ENCODE measurements at places on chromosomes 16 and 17.
A peak's percentile ranks its signal among the peaks of the same experiment; 100 is the strongest.

DNA sequence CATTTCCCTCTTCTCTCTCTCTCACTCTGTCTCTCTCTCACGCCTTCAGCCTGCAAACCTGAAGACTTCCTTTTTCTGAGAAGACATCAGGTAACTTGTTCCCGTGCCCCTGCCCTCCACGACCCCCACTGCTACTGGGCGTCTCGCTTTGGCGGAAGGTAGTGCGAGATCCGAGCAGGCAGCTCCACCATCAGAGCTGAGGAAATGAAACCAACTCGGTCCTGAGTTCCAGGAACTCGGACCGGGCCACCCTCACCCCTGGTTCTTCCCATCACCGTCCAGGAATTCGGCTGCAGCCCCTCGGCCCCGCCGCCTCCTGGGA, 585 bp downstream of the MLKL start:
- no peak for DNase-seq

DNA sequence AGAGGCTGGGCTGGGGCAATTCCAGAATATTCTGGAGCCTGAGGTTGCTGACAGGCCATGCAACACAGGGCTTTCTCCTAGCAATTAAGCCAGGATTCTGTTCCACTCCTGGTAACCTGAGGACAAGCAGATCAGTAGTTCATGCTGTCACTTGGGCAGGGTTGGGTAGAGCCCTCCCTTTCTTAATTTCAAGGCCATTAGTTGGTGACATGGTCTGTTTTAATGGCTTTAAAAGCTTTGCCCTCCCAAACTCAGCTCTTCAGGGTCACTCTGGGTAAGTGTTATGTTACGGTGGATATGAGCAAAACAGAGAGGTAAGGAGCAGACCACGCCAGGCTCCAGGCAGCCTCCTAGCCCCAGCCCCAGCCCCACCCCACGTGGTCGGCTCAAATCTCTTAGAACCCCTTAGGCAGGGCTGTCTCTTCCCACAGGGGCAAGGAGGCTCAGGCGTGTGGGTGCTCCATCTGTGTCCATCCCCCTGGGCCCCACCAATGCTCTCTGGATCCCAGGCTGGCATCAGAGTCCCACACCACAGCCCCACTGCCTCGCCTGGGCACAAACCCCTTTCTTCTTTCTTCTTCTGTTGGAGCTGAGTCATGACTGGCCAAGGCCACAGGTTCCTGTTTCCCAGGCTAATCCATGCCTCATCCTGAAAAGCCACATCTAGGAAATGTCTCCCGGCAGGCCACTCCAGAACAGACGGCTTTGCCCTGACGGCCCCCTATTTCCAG, 27.5 kb downstream of the CEP295NL start:
- DNase-seq = no peak

- DNase-seq = no peak
Measured at GRCh38 chr16:47965439-47965838, 190.4 kb downstream of the ABCC12 start.

- DNase-seq = no peak
Measured at GRCh38 chr16:3982216-3982615, 101.7 kb upstream of the CREBBP start.

GRCh38 chr17:34837876-34838478, 123.3 kb downstream of the CCT6B start:
- DNase-seq = no peak

GRCh38 chr16:53091466-53092211, 36.8 kb downstream of the CHD9 start:
- no peak for DNase-seq

GRCh38 chr16:49738832-49739231, 117.1 kb downstream of the ZNF423 start:
- DNase-seq = no peak

- no peak for DNase-seq
Measured at GRCh38 chr17:41530062-41531048, 2.2 kb upstream of the KRT19 start.

DNA sequence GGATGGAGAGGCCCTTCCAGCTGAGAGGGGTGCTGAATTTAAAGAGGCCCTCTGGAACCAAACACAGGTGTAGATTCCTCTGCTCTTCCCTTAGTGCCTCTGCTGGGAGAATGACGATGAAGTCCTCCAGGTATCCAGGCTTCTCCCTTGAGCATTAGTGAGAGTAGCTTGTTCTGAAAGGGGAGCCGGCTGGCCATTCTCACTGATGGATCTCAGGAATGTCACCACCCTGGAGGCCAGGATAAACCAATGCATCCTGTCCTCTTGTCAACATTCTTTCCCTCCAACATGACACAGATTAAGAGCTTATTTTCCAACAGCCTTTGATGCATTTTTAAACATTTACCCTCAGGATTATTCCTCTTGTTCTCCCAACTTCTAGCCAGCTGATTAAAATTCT, 325.5 kb downstream of the CA10 start:
- DNase-seq = no peak

GRCh38 chr17:28897769-28898526, 415 bp upstream of the FLOT2 start:
- no peak for DNase-seq

DNA sequence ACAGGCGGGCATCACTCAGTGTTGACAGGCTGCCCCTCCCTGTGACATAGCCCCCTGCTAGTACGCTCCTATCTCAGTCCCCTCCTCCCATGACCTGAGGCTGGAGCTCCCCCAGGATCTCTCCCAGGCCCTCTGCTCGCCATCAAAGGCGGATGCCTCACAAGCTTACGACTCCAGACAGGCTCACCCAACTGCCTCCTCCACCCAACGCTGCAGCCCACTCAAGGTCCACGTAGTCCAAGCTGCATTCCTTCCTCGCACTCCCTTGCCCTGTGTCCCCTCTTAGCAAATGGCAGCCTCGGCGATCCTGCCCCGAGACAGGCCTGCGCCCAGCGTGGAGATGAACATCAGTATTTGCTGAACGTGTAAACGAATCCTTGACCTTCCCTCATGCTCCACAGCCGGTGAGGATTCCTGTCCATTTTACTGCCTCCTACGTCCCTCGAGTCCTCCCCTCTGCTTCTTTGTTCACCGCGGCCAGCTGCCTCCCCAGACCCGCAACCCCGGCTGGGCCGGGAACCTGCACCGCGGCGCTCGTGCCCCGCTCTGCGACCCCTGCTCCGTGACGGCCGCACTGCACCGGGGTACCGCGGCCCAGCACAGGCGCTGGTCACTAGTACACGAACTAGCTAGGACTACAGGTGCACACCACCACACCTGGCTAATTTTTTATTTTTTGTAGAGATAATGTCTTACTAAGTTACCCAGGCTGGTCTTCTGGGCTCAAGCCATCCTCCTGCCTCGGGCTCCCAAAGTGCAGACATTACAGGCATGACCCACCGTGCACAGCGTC, 838 bp upstream of the TMEM97 start:
- peak; percentile 20 for DNase-seq

DNA sequence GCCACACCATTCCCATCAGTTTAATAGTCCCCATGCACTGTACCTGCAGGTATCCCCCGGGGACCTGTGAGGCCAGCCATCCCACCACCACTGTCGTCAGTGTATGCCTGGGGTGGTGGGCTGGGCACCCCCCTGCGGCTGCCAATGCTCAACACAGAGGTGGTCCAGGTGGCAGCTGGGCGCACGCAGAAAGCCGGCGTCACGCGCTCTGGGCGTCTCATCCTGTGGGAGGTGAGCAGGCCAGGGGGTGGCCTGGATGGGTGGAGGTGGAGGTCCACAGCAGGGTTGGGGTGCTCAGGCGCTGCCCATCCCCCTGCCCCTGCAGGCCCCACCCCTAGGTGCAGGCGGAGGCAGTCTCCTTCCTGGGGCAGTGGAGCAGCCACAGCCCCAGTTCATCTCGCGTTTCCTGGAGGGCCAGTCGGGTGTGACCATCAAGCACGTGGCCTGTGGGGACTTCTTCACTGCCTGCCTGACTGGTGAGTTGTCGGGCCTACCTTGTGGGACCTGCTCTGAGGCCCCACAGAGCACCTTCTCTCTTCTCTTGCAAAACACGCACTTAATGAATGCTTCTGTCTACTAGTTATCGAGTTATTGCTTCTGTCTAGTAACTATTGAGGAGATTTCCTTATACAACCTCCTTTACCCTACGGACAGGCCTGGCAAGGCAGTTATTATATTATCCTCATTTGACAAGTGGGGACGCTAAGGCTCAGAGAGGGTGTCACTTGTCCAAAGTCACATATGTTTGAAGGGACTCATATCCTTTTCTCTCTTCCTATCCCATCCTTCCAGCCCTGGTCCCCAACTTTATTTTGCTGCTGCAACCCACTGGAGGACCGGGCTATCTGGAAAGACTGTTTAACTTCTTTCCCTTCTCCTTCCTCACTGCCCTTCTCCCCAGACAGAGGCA, 5.8 kb upstream of the TRAF4 start:
- no peak for DNase-seq

DNA sequence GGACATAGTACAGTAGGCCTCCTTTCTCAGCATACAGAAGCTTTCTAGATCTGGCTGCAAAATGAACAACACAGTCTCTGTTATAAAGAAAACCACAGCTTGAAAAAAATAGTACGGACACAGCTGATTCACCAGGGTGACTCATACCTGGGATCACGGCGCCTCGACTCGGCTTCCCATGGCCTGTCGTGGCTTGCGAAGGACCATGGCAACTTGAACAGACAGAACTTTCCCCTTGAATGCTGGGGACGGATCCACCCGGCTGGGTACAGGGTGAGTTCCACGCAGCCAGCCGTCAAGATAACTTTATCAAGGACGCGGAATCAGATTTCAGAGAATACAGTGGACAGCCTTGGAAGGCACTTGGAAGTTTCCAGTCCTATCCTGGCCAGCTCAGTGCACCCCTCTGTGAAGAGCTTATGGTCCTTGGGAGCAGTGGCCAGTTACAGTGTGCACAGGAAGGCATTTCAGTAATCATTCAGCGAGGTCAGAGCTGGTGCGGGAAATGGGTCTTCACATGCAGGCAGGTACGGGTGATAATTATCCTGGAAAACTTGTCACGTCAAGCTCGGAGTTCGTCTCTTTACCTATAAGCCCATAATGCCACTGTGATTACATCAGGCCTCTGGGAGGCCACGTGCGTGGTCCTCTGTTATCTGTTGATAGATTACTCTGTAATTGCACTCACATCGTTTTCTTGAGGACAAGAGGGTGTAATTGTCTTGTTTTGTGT, 57.9 kb upstream of the MAF start:
- DNase-seq = no peak

DNA sequence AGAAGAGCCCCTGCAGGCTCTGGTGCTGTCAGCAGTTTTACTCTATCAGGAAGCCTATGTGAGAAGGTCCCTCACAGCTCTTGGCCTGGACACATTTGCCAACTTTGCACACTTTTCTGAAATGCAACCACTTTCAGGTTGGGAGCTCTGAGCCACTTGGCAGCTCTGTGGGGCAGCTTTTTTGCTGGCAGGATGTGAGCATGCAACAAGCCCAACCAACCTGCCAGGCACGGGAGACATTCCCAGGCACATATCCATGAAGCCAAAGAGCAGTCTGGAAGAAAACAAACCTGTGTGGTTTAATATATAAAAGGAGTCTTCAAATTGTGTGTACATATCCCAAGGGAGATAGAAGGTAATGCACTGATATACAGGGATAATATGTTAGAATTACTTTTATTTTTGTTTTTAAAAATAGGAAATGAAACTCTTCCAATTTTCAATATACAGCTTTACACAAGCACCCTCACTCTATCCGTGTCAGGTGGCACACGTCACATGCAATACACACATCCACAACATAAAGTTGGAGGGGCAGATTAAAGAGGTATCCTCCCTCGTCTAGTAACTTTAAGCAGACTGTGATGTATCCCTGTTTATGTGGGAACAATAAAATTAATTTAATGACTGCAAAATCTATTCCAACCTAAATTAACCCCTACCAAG, 57.4 kb upstream of the COX10 start:
- DNase-seq = no peak

DNA sequence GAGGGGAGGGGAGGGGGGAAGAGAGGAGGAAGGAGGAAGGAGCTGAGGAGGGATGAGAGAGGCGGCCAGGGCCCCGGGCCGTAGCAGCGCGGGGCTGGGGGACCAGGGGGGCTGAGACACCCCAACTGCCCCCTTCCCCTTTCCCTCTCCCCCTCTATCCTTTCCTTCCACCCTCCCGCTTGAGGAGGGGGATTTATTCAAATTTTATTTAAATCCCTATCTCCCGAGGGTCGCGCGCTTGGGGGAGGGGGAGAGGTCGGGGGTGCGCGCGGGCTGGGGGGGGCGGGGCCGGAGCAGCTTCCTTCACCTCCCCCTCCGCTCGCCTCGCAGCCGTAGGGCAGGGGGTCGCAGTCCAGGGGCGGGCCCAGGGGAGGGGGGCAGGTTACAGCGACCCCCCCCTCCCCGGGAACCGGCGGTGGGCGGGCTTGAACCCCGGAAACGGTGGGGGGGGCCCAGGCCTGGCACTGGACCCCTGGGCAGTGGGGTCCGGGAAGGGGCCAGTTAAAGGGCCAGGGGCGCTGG, at the start of gene FBXL19:
Gene FBXL19 (plus strand): TSS at position 19 of the 522 bp plus-strand sequence. CDS start 2,183 bp downstream, outside the sequence.
- no peak for DNase-seq

DNA sequence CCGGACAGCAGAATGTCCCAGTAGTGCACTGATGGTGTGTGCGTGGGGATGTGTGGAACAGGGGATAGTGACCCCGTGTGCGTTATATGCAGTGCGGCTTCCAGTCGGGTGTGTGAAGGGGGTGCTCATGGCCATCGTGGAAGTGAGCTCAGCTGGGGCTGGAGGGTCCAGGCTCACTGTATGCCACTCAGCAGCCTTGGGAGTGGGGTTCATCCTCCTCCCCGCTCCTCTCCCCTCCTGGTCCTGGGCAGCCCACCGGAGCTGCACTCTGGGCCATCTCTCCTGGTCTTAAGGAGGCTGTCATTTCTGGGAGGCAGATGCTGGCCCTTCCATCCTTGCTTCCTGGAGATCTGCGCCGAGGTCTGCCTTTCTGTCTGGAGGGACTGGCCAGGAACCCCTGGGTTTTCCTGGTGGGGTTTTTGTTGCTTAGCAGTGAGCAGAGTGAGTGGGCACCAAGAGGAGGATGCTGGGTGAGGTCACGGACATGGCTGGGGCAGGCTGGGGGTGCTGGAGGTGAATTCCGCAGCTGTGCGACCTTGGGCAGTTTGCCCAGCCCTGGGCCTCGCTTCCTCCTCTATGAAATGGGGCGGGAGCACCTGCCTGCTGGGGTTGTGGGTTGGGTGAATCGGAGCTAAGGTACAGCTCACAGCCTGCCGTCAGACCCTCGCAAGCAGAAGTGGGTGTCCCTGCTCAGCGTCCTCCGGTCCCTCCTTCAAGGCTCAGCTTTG, 164.1 kb downstream of the SEC14L1 start:
- no peak for DNase-seq

DNA sequence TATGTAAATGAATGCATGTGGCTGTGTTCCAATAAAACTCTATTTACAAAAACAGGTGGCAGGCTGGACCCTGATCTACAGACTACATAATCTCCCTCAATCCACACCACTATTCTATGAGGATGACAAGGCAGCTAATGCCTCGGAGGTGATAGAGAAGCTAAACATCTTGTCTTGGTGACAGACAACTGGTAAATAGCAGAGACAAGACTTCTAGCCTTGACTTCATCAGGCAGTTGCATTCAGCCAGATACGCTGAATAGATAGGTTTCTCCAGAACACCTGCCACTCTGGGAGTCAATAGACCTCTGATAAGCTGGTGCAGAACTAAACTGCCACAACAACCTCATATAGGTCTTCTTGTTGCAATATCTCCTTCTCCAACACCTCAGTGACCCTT, 3.3 kb downstream of the ATPAF2 start:
- no peak for DNase-seq

Measured in right renal cortex interstitium (tissue), 3 donors.